ENCODE measurements at places on chromosomes 5 and 9.

DNA sequence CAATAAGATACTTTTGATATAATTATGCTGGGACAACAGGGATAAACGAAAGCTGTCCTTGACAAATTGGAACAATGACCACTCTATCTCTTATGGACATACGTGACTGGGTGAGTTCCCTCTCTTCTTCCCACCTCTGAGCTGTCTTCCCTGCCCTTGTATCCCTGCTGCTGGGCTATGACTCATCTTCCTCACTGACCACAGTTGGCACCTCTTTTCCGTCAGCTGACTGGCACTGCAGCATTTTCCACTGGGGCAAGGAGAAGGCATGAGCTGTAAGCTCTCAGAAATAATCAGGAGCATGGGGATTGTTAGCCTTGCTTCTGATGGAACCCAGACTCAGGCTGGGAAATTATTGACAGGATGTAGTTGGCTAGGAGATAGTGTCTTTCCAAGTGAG lies 48.7 kb downstream of the PCSK1 start:
- DNase-seq: peak; percentile 94

GRCh38 chr9:86713470-86713869 lies 233.8 kb downstream of the GAS1 start:
- peak; percentile 73 for DNase-seq

GRCh38 chr9:35776018-35776417 lies 15.4 kb upstream of the NPR2 start:
- DNase-seq: peak; percentile 28

DNA sequence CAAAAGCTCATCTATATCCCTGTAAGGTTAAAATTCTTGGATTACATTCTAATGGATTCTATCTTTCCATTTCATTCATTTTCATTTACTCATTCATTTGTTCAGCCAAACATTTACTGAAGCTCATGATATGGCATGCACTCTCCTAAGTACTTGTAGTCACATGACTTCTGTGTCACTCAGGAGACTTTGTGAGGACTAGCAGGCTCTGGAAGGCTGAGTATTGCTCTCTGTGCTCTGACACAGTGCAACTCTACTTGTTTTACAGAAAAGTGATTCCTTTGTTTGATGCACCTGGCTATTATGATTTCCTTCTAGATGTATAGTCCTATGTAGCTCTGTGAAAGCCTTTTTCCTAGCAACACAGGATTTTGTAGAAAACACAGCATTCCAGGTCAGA lies 53.0 kb downstream of the YIPF5 start:
- DNase-seq: no peak

DNA sequence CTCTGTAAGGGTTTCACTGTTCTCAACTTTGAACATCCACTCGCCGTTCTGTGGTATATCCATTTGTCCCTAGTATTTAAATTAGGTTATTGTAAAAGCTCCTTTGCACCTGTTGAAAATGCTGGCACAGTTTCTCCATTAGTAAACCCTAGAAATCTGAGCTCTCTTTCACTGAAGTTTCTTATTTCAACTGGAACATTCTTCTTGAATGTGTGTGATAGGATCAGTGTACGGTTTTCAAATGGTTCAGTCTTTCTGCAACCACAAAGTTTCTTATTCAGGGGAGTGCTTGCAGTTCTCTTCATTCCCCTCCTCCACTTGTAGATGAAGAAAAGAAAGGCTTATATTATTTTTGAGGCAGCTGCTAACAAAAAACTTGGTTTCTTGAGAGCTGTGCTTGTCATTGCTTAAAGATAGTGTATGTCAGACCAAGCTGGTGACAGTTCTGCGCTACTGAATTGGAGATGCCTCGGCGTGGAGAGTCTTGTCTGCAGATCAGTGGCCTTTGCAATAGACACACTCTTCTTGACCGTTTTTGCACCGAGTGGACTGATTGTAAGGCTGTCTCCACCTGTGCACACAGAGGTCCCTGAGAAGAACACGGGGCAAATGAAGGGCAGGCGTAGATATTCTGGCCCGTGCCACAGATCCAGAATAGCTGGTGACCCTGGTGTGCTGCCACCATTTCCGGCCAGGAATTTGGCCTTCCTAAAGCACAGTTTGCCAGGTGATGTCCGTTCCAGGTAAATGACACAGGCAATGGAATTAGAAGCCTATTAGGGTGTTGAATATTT lies 102.2 kb downstream of the TRIO start:
- no peak for DNase-seq

DNA sequence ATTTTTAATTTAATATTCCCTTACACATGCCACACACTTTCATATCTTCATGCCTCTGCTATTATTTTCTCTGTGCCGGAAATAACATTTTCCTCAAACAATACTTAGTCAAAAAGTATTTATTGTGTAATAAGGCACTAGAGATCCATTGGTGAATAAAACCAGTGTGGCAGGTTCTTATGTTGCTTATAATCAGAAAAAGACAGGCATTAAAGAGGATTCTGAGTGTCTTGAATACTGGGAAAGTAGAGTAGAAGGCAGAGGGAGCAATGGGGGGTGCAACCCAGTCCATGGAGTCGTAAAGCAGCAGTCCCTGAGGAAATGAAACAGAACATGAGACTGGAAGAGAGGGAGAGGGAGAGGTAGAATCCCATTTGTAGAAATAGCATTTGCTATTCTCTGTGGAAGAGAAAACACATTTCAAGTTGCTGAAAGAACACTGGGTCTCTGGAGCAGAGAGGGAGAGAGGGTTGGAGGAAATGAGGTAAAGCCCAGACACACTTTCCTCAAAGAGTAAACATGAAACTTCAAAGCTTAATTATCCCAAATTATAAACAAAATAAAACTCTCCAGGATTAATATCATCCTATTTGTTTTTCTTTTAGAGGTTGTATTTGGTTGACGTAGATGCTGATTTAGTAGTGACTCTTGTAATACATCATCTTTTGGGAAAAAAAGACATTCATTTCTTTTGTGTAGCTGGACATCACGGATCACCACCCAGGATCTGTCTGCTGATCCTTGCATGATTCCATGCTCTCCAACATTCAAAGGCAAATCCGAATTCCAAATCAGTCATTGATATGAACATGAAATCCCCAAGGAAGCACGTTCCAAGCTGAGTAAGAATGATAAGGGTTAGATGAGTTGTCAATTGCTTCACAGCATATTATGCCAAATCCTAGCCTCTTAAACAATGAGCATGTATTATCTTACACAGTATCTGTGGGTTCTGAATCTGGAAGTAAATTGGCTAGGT lies 37.4 kb upstream of the GRAMD2B start:
- no peak for DNase-seq

- no peak for DNase-seq
These were observed 26.8 kb upstream of the TXNDC8 start for GRCh38 chr9:110364451-110364850.

DNA sequence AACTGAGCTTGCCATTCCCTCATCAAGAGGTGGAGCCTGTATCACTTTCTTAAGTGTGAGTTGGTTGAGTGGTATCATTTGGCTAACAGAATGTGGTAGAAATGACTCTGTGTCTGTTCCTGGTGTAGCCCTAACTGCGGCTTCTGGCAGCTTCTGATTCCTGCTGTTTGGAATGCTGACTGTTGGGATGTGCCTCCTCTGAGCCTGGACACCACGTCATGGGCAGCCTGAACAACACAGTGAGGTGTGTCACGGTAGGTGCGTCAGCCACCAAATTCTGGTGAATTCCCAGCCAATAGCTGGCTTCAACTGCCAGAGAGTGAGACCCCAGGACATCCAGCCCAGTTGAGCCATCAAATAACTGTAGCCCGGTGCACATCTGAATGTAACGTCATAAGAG lies 6.1 kb upstream of the C9orf152 start:
- peak; percentile 6 for DNase-seq

DNA sequence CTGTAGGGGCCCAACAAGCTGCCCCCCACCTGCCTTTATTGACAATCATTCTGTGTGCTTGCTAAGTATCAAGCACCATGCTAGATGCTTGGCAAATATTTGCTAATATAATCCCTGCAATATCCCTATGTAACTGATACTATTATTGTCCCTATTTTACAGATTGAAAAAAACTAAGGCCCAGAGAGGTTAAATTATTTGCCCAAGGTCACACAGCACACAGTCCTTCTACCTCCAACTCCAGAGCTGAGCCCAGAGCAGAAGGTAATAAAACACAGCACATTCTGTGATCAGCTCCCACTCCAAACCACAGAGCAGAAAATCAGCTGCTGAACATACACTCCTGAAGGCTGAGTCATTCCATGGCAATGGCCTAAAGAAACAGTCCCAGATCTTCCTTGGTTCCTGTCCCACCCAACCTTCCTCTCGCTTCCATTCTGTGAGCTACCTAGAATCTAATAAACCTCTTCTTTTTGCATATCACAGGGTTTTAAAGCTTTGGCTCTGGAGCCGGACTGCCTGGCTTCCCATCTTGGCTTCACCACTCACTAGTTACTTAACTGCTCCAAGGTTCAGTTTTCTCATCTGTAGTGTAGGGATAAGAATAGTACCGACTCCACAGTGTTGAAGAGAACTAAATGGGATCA lies 66.7 kb upstream of the ADRA1B start:
- peak; percentile 92 for DNase-seq

GRCh38 chr9:135295551-135296300 lies 183.9 kb upstream of the PPP1R26 start:
- no peak for DNase-seq

GRCh38 chr9:101481261-101481660 lies 45.7 kb upstream of the ALDOB start:
- no peak for DNase-seq

- no peak for DNase-seq
These were observed 467.6 kb downstream of the ARHGEF28 start for GRCh38 chr5:74093561-74093960.

GRCh38 chr5:141640698-141641097 lies 3.9 kb downstream of the RELL2 start:
- DNase-seq: no peak

GRCh38 chr5:107395632-107396350 lies 274.9 kb downstream of the EFNA5 start:
- DNase-seq: peak; percentile 63

DNA sequence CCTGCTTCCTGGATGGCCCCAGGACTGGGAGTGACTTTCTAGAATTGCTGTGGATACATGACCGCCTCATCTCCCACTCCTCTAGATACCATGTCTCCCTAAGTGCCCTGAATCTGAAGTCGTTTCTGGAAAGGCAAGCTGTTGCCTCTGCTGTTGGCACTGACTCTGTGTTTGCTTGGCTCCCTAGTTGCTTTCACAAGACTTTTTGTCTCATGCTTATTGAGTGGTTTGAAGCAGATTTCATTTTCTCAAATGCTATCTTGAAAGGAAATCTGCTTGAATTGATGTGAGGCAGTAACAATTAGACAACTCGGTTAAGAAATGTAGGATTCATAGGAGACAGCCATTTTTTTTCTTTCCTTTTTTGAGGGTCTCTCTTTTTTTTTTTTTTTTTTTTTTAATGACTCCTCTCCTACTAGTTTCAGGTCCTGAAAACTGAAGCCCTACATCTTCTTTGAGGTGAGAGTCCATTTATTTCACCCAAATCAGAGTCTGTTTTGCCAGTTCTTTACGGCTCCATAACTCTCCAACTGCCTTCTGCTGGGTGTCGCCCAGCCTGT lies 65.9 kb downstream of the PRDM6 start:
- DNase-seq: no peak

DNA sequence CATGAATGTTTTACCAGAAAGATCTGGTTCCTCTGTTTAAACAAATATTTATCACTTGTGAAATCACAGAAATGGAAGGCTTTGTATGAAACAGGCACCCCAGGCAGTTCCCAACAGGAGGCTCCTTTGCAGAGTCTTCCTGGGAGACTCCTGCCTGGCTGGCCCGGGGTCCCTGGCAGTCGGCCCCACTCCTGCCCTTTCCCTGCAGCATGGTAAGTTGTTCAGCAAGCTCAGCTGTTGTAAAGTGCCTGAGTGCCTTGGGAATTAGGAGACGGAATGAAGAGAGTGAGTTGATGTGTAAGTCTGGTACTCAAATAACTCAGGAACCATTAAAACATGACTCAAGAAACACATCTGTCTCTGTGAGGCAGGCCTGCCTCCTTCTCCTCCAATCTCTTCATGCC lies 17.5 kb upstream of the LHFPL2 start:
- DNase-seq: no peak

- no peak for DNase-seq
These were observed 387.1 kb upstream of the IZUMO3 start for GRCh38 chr9:24932785-24933184.

GRCh38 chr9:38130724-38131123 lies 61.7 kb upstream of the SHB start:
- peak; percentile 30 for DNase-seq

DNA sequence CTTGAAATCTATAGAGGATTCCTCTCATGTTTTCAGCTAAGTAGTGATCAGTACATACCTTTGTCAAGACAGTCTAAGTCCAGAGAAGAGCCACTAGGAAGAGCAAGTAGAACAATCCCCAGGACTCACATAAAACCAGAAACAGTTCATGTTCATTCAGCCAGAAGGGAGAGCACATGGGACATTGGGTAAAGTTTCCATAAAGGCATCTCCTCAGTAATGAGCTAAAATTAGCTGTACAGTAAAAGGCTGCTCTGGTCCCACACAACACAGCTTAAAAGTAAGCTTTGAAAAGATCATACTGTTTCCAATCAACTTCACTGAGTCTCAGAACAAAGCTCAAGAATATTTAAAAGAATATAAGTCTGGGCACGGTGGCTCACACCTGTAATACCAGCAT lies 32.4 kb downstream of the HOMER1 start:
- no peak for DNase-seq

GRCh38 chr5:90932052-90932699 lies 373.6 kb downstream of the ADGRV1 start:
- peak; percentile 71 for DNase-seq

DNA sequence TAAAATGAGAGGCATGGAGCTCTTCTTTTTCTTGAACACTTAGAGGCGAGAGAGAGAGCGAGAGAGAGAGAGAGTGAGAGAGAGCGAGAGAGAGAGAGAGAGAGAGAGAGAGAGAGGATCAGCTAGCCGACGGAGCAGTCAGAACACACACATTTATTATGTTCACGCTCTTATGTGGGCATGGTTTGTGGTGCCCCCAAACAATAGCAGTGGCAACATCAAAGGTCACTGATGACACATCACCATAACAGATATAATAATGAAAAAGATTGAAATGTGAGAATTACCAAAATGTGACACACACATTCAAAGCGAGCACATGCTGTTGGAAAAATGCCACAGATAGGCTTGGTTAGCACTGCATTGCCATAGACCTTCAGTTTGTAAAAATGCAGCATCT lies 116.1 kb downstream of the KDM4C start:
- no peak for DNase-seq

- DNase-seq: peak; percentile 9
These were observed 205.5 kb upstream of the TARS1 start for GRCh38 chr5:33235304-33235703.

DNA sequence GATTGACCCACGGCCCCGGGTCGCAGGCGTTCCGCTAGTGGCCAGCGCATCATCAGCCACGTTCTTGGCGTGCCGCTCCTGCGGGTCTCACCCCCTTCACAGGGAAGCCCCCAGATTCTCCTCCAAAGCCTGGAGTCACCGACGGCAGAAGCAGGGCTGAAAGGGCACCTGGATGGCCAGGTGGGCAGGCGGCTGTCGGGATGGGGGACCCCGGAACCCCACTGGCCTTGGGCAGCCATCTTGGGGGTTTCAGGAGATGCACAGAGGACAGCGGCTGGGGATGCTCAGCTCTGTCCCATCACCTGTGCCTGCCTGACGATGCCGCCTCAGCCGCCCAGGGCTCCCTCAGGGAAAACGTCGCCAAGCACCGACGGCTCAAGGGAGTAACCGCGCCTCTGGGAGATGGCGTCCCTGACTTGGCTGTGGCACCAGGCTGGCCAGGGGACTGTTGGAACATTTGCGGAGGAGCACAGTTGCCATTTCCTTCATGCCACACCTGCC lies 14.1 kb upstream of the SLC9A3 start:
- DNase-seq: no peak
